ENCODE measurements at places on chromosomes 7 and 10. TPM values are rescaled to one million over a fixed set of nuclear protein-coding genes. Genes with fewer than 3 reads are reported as not detected.
A peak's percentile ranks its signal among the peaks of the same experiment; 100 is the strongest.

- peak; percentile 84 for DNase-seq
Observed at GRCh38 chr10:93068411-93069244, 5.1 kb upstream of the CYP26A1 start.

The NKX2-3 gene
- total RNA-seq, result not detected

DNA sequence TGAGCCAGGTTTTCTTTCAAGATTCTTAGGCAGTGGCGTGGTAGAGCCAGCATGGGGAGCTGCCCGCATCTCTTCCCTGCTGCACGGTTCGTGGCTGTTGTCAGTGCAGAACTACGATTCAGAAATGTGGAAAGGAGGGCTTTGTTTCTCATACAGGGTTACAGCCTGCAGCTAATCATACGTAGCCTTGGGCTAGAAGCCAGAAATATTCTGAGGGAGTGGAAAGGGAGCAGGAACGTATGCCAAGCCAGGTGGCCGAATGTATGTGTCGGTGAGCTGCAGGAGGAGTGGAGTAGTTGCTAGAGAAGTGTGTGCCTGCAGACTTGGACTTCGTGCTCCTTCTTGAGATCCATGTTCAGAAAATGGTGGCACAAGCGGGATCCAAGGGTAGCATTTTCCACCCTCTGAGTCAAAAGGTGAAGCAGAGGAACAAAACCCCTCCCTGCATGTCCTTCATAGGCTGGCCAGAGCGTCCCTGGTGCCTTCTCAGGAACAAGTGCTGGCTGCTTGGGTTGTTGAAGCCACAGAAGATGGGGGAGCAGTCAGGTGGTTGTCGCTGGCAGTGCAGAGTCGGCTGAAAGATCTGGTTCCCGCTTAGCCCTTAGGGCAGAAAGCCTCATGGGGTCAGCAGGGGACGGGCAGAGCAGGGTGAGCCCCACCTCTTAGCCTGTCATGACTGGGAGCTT, 40.9 kb downstream of the LANCL2 start:
- no peak for DNase-seq

DNA sequence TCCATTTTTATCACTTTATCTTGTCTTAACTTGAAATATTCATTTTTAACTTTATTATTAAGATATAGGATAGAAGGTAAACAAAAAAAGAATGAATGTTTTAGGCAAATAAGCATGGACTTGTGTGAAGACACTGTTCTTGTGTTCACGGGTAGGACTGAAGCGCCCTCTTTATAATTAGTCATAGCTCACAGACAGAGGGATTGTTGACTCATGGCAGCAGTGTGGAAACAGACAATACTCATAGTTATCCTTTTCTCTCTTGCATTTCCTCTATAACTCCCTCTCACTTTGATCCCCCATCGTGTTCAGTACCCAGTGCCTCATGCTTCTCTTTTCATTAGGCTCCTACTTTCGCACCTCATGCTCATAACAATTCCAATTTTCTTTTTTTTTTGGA, 731.8 kb downstream of the PHTF2 start:
- no peak for DNase-seq

DNA sequence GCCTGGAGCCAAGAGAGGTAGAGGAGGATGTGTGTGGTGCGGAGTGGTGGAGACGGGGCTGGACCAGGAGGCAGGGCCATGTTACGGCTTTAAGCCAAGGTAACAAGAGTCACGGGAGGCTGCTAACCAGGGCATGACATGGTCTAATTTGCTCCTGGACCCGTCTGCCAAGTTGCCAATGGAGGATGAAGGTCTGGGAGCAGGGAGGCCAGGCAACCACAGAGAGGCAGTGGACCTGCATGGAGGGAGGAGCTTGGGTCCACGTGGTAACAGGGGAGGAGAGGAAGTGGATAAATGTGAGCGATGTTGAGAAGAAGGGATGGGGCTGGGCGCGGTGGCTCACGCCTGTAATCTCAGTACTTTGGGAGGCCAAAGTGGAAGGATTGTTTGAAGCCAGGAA, 31.0 kb downstream of the SRRM3 start:
- DNase-seq, result no peak

GRCh38 chr7:40341836-40342235, 207.0 kb downstream of the SUGCT start:
- DNase-seq, result no peak

Data from neural progenitor cell (in vitro differentiated cells).